Camera-type eye (tissue), 1 donor: ENCODE measurements at places on chromosomes 1 and 21. TPM values are rescaled to one million over a fixed set of nuclear protein-coding genes. Genes with fewer than 3 reads are reported as not detected.

The SYT6 gene
- 10.3 TPM for total RNA-seq

The TNFRSF8 gene
- total RNA-seq = not detected

The LTN1 gene
- total RNA-seq = 74.9 TPM

The GJA4 gene
- total RNA-seq = 18.1 TPM

The ELAPOR1 gene
- 7.4 TPM for total RNA-seq

The FCAMR gene
- not detected for total RNA-seq

The PLCH2 gene
- total RNA-seq = 84.1 TPM

The IPP gene
- 23.9 TPM for total RNA-seq

The FMO3 gene
- total RNA-seq = 0.49 TPM

The FNDC10 gene
- total RNA-seq = 1.9 TPM

The CLCA1 gene
- total RNA-seq = not detected

The CR1L gene
- total RNA-seq = not detected

The MASP2 gene
- not detected for total RNA-seq

The SAMSN1 gene
- 41.3 TPM for total RNA-seq

The IRF6 gene
- total RNA-seq = 7.8 TPM

The EFCAB7 gene
- total RNA-seq = 48.9 TPM

The CD48 gene
- total RNA-seq = 2.6 TPM

The ACTN2 gene
- total RNA-seq = 43.1 TPM

The OPRD1 gene
- 5.2 TPM for total RNA-seq

The AMPD1 gene
- total RNA-seq = 0.71 TPM

The TRIM58 gene
- 7.0 TPM for total RNA-seq

The FCGR1A gene
- total RNA-seq = 3.4 TPM

The COL24A1 gene
- 6.9 TPM for total RNA-seq

The CFHR4 gene
- total RNA-seq = not detected

The DCST1 gene
- not detected for total RNA-seq

The AGMAT gene
- total RNA-seq = 1.2 TPM

The CACHD1 gene
- total RNA-seq = 34.7 TPM

The MAP7D1 gene
- total RNA-seq = 74.7 TPM

The THAP3 gene
- 21.9 TPM for total RNA-seq

The AK5 gene
- 11.2 TPM for total RNA-seq
